SW480 (cell line): ENCODE measurements at places on chromosomes 3 and 15.
A peak's percentile ranks its signal among the peaks of the same experiment; 100 is the strongest.

DNA sequence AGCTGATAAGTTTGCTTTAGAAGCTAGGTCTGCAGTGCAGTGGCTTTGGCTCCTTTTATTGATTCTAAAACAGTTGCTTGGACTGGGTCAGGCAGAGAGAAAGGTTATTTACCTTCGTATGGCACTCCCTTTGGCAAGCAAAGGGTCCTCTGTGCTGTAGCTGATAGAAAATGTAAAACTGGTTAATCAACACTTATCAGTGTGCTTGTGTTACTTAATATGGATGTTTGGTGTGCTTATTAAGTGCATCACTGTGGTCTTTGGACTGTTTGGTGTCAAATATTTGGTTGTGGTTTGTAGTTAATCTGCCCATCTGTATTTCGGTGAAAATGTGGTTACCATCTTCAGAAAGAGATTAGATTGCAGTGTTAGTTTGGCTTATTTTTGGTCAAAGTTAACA lies 16.0 kb downstream of the UBE2E2 start:
- DNase-seq: peak; percentile 27

DNA sequence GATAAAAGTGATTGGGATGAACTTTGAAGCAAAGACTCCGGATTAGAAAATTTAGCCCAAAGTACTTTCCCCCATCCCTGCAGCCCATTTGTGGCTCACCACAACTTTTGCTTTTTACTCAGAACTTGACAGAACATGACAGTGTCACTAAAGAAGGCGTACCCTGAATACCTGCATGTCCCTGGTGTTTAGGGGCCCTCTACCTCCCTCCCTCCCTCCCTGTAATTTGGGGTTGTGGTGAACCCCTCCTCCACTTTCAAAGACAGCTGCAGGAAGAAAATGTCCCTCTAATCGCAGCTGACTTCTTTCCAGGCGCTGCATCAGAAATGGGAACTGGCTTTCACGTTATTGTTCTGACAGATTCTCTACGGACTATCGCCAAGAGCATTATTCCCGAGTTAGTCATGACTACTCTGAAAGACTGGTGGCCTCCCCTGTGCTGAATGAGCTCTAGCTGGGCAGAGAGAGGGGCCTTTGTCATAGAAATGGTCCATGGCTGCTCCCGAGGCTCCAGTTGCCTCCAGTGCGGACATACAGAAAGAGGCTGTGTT lies 93.2 kb upstream of the ARHGEF3 start:
- no peak for DNase-seq

DNA sequence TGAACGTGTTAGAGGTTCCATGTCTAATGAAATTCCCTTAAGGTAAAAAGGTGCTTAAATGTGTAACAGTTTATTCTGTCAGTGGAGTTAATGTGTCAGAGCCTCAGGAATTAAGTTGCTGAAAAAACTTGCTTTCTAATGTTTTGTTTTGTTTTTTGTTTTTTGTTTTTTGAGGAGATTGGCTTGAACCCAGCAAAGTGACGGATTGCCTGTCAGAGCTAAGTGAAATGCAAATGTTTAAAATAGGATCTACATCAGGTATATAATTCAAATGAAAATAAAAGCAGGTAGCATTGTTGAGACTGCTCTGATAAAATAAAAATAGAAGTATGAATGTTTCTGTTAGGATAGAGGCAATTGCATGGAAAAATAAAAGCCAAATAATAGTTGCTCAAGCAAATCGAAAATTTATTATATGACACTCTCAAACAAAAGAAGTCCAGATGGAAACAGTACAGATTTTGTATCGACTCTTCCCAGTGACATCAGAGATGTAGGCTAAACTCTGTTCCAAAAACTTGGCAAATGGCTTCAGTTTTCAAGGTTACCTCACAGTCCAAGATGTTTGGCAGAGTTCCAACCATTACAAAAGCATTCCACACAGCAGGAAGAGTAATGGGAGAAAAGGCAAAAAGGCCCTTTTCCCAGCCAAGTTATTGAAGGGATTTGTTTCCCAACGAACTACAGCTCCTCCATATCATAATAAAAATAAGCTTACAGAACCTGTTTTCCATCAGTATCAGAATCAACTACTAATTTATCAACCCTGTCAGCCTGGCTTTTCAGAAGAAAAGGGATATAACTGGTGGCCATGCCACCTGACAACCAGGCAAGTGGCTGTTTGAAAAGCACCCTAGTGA lies 291.0 kb downstream of the TBL1XR1 start:
- DNase-seq: no peak

DNA sequence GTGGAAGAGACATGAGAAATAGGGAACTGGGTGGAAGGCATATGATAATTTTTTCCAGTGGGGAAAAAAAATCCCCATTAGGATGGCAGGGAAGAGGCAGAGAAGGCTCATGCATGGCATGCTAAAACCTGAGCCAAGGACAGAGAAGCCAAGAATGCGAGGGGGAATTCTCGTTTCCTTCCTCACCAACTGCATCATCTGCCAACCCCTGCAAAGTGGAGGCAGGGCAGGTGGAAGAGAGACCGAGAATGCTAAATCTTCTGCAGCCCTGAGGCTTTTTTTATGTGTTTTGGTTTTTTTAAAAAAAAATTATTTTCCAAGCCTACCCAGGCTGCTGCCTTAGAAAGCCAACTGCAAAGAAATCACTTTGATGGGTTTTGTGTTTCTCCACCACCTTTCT lies 54.3 kb upstream of the CCDC174 start:
- DNase-seq: no peak

GRCh38 chr15:91099616-91099994 lies 452 bp upstream of the SV2B start:
- DNase-seq: peak; percentile 72

DNA sequence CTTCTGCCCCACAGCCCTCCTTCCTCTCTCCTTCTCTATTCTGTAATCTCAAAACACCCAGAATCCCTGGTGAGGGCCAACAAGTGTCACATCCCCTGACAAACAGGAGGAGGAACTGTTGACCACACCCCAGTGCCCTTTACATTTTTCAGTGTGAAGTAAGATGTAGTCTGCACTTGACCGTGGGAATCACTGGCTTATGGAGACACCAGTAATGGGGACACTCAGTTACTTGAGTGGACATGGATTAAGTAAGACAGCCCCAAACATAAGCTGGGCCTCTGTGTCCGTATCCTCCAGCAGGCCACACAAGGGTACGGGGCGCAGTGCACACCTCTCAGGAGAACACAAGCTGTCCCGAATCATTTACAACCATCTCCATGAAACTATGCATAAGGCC lies 28.4 kb upstream of the LIMD1 start:
- no peak for DNase-seq

DNA sequence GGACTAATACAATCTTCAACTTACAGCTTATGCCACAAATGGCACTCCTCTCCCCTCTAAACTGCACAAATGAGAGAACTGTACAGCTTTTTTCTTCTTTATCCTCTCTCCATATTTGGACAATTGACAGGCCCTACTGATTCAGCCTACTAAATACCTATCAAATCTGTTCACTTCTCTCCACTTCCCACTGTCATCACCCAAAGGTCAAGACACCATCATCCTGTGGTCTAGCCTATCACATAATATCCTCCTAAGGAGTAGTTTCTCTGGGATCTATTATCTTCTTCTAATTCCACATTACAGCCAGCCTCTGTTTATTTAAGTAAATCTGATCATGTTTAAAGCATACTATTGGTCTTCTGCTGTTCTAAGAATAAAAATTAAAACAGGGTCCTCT lies 33.0 kb upstream of the SLC12A8 start:
- DNase-seq: no peak

DNA sequence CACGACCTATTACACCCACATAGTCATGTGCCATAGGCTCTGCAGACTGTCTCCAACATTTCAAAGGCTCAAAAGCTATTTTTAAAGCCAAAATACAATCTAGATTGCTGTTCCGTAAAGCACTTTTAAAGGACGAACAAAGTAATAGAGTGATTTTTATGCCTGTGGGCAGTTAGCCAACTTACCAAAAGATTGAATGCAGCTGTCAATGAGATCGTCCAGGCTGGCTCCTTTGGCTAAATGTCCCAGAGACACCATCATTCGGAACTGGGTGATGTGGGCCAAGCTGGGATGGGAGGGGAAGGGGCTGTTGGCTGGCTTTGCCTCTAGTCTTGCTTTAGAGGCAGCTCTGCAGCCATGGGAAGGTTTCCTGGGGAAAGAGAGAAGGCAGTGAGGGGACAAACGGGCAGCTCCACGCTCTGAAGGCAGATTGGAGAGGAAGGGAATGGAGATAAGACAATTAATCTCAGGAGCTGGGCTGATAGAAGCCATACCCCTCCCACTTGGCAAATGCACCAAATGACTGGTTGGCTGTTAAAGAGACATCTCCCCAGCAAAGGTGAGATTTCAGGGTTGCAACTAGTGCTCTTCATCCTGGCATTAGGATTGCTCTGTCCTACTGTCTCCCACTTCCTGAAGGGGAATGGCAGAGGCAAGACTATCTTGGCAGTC lies 4.8 kb downstream of the RASGRP1 start:
- DNase-seq: no peak
